ENCODE measurements at places on chromosomes 3 and 15. TPM values are rescaled to one million over a fixed set of nuclear protein-coding genes. Genes with fewer than 3 reads are reported as not detected.

C15orf61 gene
- total RNA-seq: 7.5 TPM

IQCH gene
- total RNA-seq: 9.4 TPM

FAM3D gene
- 100 TPM for total RNA-seq

RTP4 gene
- 3.6 TPM for total RNA-seq

LTF gene
- total RNA-seq: 22.4 TPM

LEKR1 gene
- total RNA-seq: 2.6 TPM

TP53BP1 gene
- 18.0 TPM for total RNA-seq

CLDND1 gene
- 161 TPM for total RNA-seq

SHF gene
- total RNA-seq: 1.8 TPM

MITF gene
- total RNA-seq: 22.7 TPM

ZNF80 gene
- total RNA-seq: 0.92 TPM

JMJD7 gene
- not detected for total RNA-seq

IL12A gene
- 1.7 TPM for total RNA-seq

GRAMD2A gene
- 0.92 TPM for total RNA-seq

FGF12 gene
- total RNA-seq: 0.45 TPM

HES1 gene
- total RNA-seq: 101 TPM

IGF2BP2 gene
- total RNA-seq: 44.6 TPM

ST8SIA2 gene
- total RNA-seq: not detected

ACKR4 gene
- 16.7 TPM for total RNA-seq

ITPR1 gene
- total RNA-seq: 192 TPM

MUC13 gene
- total RNA-seq: 16.3 TPM

All from stomach (tissue), 19 donors.